ENCODE measurements at places on chromosomes 7 and 10. TPM values are rescaled to one million over a fixed set of nuclear protein-coding genes. Genes with fewer than 3 reads are reported as not detected.

DNA sequence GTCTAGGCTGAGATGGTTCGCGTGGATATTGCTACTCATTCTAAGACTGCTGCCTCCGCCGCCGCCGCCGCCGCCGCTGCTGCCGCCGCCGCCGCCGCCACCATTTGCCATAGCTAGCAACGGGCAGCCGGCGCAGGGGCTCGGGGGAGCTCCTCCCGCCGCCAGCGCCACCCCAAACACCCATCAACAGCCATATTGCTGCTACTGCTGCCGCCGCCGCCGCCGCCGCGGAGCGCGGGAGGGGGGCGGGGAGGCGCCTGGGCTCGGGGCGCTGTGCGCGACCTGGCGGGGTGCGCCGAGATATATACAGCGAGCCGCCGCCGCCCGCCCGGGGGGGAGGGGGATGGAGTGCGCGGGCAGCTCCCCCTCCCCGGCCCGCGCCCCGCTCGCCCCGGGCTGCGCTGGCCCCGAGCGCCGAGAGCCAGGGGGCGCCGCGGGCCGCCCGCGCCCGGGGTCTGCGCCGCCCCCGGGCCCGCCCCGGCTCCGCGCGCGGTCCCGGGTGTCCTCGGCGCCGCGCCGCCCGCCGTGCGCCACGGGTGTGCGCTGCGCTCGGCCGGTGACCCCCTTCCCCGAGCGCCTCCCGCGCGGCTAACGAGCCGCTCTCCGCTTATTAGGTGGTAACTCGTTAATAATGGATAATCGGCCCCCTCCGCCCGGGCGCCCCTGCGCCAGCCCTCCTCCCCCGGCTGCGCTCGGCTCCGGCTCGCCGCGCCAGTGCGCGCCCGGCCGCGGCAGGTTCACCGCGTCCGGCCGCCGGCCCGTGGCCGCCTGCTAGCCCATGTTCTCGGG, at the start of gene KCNMA1:
TSS of gene KCNMA1 (minus strand) at position 277 of the 789 bp plus-strand sequence.
- DNase-seq = peak; percentile 64

- no peak for DNase-seq
Observed at GRCh38 chr10:85950921-85951320, 415.7 kb downstream of the GRID1 start.

GRCh38 chr10:33162248-33162575, 172.3 kb downstream of the NRP1 start:
- DNase-seq = peak; percentile 72

GRCh38 chr10:86137561-86137960, 229.0 kb downstream of the GRID1 start:
- no peak for DNase-seq

DNA sequence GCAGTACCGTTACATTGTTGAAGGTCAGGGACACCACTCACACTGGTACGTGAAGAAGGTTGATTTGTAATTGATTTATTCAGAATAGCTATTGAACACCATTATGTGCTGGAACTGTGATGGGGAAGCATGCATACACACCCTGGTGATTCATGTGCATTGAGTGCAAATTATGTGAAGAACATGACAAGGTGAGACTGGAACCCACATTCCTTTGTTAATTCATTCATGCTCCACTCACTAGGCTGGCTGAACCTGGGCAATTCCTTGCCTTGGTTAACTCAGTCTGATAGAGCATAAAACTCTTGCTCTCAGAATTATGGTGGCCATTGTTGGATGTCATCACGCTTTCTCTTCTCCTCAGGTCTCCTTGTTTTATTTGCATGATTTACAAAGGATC, 67.3 kb upstream of the TPK1 start:
- DNase-seq = no peak

DNA sequence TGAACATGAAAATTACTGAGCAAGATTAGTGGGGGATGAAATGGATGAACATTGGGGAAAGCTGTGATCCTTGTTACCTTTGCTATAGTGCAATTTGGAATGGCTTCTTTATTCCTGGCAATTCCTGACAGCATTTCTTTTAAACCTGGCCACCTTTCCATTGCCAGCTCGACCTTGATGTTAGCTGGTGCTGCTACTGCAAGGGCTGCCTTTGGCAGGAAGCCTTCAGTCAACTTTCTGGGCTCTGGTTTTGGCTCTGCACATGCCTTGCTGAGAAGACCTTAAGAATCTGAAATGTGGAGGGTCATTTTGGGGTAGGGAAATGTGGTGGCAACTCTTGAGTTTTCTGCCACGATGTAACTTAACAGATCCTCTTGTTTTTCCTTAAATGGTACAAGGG, 64.7 kb downstream of the KAT6B start:
- DNase-seq = no peak

GRCh38 chr7:14275356-14275755, 285.9 kb upstream of the ETV1 start:
- DNase-seq = no peak

- DNase-seq = no peak
Observed at GRCh38 chr7:71625545-71625944, 493.6 kb downstream of the GALNT17 start.

GRCh38 chr10:34885898-34886297, 70.8 kb upstream of the PARD3 start:
- no peak for DNase-seq

DNA sequence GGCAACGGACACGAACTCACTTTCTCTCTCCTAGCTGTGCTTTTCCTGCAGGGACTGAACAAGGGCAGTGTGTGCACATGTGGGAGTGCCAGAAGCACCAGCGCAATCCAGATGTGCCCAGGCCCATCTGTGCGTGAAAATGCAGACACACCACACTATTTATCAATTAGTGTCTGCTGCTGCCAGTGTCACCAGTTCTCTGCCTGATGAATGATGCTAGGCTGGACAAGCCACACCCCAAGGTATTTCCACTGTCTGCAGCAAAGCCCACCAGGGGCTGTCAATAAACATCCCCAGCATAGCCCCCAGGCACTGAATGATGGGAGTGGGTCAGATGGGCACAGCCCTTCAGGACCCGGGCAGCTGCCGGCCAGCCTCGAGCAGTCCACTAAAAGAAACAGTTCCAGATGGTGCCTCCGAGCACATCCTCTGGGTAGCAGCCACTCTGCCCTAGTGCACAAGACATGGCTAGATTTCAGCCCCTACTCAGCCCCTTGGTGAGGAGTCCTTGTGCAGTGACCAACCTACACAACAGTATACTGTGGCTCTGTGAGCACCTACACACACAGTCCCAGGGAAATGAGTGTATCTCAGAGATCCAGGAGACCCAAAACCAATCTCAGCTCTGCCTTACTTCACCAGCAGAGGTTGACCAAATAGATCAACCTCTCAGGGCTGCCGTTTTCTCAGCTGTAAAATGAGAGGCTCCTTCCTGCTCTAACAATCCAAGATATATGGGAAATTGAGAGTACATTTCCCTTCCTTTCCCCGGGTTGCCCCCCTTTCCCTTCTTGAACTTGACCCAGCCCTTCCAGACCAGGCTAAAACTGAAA, 314.7 kb downstream of the PLXNA4 start:
- no peak for DNase-seq

DNA sequence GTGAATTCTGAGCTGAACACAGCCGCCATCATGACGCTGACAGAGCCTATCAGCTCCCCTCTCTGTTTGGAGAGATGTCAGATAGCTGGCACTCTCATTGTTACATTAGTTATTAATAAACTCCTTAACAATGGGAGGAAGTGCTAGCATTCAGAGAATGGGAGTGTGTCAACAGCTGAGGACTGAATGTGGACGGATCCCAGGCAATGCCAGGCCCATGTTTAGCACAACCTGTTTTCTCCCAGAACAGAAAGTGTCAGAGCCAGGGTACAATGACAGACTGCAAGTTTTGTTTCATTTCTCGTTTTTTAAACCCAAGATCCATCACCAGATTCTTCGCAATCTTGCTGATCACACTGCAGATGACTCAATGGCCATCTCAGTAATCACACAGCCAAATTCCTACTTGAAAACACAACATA, 99.6 kb downstream of the PRPF18 start:
- DNase-seq = no peak

GRCh38 chr10:3473271-3473670, 300.7 kb upstream of the PITRM1 start:
- no peak for DNase-seq

DNA sequence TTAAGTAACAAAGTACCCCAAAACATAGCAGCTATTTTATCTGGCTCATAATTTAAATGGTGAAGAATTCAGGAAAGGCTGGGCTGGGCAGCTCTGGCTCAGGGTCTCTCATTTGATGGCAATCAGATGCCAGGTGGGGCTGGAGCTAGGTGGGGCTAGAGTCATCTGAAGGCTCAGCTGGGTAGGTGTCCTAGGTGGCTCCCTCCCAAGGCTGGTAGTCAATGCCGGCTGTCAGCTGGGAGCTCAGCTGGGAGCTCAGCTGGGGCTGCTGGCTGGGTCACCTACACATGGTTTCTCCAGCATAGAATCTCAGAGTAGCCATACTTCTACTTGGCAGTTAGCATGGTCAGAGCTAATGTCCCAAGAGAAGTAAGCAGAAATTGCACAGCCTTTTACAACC, 34.1 kb downstream of the OSBPL3 start:
- no peak for DNase-seq

GRCh38 chr10:22992075-22992474, 64.2 kb downstream of the ARMC3 start:
- no peak for DNase-seq

GRCh38 chr10:72736828-72737220, 44.9 kb downstream of the MCU start:
- no peak for DNase-seq

- no peak for DNase-seq
Observed at GRCh38 chr7:118076564-118076963, 107.4 kb upstream of the LSM8 start.

- no peak for DNase-seq
Observed at GRCh38 chr7:79927116-79927515, 207.5 kb upstream of the GNAI1 start.

- no peak for DNase-seq
Observed at GRCh38 chr7:122298131-122298530, 6.4 kb downstream of the FEZF1 start.

DNA sequence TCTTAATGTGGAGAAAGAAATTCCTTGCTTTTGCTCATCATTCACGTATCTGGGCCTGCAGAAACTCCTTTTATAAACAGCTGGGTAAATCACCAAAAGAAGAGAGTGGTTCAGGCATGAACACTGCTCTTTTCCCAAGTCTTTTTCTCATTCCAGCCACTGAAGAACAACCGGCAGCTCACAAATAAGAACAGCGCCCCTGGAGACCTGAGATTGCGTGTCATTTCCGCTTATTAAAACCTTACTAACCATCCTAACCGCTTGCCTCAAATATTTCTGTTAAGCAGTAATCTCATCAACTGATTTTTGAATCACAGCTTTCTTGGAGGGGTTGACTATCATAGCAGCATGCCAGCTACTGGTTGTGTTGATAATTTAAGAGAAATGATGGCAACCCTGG, 213.0 kb upstream of the PLXNA4 start:
- DNase-seq = no peak

DNA sequence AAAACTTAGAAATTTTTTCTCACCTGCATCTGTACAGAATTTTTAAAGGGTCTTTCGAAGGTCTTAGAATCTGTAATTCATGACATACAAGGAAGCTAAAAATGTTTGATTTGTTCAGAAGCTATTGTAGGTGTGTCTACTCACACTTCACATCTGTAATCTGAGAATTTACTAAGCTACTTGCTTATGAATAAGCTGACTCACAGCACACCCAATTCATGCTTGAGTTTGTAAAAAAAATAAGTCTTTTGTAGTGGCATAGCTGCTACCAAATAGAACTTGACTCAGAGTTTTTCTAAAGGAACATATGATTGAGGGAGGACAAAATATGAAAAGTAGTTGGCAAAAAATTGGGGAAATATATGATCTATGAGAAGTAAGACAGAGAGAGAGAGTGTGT, 12.7 kb upstream of the AGR2 start:
- DNase-seq = no peak

- no peak for DNase-seq
Observed at GRCh38 chr10:132615341-132616169, 78.0 kb downstream of the INPP5A start.

DNA sequence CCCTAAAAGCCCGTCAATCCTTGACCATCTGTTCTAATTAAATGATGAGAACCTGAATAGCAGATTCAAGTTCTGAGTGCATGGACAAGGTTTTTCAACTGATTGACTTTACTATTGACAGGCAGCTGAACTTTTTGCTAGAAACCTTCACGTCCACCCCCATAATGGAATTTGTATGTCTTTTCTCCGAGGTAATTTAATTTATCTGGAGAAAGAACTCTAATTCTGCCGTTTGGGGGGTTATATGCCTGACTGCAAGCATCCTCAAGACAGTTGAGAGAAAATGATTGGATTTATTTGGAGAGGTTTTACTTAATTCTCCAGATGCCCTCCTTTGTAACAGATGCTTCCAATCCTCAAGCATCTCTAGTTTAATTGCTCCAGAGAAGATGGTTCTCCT, 1053.4 kb upstream of the AUTS2 start:
- DNase-seq = no peak

DNA sequence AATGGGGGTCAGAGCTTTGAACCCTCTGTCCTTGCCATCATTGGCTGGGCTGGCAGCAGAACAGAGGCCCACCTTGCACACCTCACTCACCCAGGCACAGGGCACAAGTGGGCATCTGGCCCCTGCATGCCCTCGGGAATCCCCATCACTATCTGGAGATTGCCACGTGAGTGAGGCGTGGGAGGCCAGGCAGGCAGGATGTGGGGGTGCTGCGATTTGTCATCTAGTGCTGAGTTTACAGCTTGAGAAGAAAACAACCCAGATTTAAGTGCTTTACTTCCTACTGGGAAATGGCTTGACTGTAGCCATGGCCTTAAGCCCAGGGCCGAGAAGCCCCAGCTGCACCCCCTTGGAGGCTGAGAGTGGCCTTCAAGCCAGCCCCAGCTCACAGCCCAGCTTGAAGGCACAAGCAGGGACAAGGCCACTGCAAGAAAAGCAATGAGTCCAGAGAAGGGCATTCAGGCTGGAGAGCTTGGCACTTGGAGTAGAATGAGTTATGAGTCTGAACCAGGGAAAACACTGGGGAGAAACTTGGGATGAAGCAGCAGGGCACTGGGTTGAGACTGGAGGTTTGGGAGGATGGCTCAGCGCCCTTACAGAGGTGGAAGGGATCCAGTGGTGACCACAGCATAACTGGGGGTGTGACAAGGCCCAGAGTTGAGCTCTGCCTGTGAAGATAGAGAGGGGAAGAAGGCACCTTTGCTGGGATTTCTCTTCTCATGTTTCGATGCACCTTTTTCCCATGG, 123.0 kb downstream of the CXCL12 start:
- no peak for DNase-seq

The CPA1 gene
- 2.1 TPM for polyA plus RNA-seq

The ARPC1A gene
- 188 TPM for polyA plus RNA-seq

The PRTFDC1 gene
- 34.3 TPM for polyA plus RNA-seq

The ATOH7 gene
- 1.4 TPM for polyA plus RNA-seq

The SFTPA1 gene
- not detected for polyA plus RNA-seq

The CPA2 gene
- 28.4 TPM for polyA plus RNA-seq

The HOXA5 gene
- 30.3 TPM for polyA plus RNA-seq
